ENCODE measurements at places on chromosomes 12 and 14.

DNA sequence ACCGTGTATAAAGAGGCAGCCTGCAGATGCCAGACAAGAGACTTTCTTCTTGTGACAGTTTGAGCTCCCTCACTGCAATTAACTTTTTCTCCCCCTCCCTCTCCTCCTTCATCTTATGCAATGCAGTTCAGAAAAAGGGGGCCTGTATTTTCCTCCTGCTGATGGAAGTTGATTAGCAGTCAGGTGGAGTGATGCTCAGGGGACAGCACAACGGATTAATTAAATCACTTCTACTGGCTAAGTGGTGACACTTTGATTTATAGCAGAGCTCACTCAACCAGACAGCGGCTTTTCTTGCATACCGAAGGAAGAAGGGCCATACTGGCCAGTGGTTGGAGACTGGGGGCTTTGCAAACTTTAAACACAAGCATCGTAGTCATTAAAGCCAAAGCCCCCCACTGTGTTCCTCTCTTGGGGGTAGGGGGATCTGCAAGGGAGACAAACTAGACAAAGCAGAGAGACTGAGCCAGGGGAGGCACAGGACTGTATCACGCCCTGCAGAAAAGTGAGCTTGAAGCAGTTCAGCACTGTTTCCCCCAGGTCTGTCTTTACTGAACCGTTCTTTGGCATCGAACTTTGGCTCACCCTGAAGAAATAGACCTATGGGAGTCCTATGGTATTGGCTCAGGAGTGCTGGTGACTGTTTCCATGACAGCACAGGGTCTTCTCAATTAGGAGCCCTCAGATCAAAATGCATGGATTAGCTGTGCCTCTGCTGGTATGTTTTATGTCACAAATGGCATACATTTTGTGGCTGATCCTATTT lies 47.7 kb downstream of the SPRING1 start:
- no peak for DNase-seq

DNA sequence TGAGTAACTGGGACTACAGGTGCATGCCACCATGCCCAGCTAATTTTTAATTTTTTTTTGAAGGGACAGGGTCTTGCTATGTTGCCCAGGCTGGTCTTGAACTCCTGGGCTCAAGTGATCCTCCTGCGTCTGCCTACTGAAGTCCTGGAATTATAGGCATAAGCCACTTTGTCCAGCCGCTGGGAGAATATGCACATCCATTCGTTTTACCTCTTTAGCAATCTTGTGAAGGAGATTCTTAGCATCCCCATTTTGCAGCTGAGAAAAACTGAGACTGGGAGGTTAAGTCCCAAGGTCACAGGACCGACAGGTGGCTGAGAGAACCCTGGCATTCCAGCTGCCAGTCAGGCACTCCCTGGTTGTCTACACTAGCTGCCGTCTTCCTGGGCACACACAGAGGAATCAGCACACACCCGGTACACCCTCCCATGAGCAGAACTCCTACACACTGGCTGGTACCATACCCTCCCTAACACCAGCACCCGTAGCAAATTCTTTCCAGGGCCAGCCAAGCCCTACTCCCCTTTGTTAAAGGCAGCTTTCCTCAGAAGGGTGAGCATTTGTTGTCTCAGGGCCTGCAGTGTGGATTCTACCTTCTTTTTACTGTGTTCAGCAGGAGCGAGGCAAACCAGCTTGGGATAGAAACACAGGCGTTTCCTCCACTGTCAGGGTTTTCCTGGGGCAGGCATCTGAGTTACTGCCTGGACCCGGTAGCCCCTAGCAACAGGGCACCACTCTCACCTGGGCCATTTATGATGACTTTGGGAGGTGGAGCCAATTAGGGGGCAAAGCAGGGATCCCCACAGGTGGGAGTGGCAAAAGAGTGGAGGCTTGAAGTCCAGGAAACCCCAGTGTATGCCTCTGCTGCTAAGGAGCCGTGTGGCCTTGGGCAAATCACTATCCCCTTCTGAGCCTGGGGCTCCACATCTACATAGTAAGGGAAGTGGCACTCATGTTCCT lies 70.2 kb downstream of the IRF2BPL start:
- peak; percentile 42 for DNase-seq

GRCh38 chr12:62256408-62257096 lies 3.7 kb upstream of the USP15 start:
- no peak for DNase-seq

GRCh38 chr14:102629011-102629444 lies 36.6 kb downstream of the RCOR1 start:
- DNase-seq = no peak

- no peak for DNase-seq
These were observed 980.5 kb downstream of the FLRT2 start for GRCh38 chr14:86510491-86510890.

DNA sequence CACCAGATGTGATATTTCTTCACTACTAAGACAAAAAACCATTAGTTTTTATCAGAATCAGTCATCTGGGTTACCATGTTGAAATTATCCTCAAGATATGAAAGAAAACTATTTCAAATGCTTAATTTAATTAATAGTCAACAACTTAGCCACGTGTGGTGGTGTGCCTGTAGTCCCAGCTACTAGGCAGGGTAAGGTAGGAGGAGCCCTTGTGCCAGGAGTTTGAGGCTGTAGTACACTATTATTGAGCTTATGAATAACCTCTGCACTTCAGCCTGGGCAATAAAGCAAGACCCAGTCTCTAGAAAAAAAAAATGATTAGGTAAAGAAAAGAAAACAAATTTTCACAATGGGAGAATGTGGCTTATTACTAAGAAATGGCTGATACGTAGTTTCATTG lies 33.4 kb downstream of the MRPL42 start:
- no peak for DNase-seq

GRCh38 chr12:88334271-88334670 lies 192.2 kb downstream of the TMTC3 start:
- DNase-seq = no peak

DNA sequence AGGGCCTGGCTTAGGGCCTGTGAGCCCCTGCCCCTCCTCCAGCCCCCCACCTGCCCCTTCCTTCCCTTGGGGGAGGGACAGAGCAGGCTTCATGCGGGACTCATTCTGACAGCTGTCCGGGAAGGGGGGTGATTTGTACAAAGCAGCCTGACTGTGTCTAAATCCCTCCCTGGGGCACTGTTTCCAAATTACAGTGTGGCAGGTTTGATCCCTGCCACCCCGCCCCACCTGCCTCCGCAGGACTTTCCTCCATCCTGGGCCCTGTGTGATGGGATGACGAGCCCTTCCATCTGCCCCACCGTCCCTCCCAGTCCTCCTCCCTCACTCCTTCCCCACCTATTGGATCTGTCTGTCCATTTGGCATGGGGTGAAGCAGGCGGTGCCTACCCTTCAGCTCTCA lies 363.9 kb downstream of the BCL11B start:
- DNase-seq = no peak

GRCh38 chr14:39217214-39217879 lies 16.4 kb upstream of the MIA2 start:
- no peak for DNase-seq

GRCh38 chr14:50697659-50698290 lies 29.7 kb upstream of the SAV1 start:
- no peak for DNase-seq

- DNase-seq = no peak
These were observed 845 bp upstream of the COCH start for GRCh38 chr14:30873308-30874119.

DNA sequence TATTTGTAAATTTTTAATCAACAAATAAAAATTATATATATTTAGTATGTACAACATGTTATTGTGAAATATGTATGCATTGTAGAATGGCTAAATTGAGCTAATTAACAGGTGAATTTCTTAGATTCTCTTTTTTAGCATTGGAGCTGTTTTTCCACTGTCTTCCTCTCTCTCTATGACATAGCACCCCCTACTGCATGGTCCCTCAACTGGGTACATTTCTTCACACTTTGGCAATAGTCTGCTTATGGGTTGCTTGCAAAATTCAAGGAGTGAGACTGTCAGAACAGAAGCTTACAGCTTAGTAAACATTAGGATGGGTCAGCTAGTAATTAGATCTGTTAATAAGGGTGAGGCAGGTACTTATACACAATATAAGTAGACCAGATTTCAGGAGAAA lies 658.5 kb upstream of the MGAT4C start:
- DNase-seq = no peak

DNA sequence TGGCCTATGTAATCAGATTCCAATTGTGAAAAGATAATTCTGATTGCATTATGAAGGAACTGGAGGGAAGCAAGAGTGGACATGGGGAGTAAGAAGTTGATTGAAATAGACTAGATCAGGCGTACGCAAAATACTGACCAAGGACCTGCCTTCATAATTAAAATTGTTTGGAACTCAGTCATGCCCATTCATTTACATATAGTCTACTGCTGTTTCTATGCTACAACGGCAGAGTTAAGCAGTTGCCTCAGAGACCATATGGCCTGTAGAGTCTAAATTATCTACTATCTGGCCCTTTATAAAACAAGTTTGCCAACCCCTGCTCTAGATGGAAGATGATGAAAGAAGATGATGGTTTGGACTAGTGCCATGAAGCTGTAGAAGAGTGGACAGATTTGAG lies 170.0 kb upstream of the ARID2 start:
- DNase-seq = no peak

DNA sequence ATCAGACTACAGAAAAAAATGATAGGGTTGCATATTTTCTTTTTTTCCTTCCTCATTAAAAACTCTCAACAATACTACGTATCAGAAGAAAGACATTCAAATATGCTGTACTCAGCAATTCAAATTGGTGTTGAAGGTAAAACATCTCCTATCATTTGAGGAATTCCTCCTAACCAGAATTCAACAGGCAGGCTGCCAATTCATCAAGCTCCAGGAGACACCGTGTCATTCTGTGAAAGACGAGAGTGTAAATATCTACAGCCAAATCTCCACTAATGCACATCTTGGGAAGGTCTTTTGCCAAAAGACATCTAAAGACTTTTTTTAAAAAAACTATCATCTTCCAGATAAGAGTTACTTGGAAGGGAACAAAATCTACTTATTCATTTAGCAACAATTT lies 26.6 kb downstream of the NT5DC3 start:
- no peak for DNase-seq

DNA sequence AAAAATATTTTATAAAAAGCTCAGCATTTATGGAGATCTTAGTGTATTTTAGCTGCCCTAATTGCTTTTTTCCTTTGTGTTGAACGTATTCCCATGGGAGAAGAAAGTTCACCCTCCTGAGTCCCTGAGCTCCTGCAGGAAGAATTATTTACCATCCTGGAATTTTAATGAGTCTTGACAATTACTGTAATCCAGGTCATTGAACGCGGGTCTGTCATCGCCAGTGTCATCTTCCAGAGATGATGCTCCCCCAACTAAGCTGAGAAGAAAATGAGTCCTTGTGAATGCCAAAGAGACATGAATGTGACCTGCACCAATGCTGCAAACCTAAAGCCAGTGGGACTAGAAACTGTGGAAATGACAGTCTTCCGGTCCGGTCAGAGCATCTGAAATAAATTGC lies 129.5 kb downstream of the FBXL14 start:
- DNase-seq = no peak

- DNase-seq = peak; percentile 47
These were observed 280.6 kb upstream of the PWP1 start for GRCh38 chr12:107404981-107405380.

DNA sequence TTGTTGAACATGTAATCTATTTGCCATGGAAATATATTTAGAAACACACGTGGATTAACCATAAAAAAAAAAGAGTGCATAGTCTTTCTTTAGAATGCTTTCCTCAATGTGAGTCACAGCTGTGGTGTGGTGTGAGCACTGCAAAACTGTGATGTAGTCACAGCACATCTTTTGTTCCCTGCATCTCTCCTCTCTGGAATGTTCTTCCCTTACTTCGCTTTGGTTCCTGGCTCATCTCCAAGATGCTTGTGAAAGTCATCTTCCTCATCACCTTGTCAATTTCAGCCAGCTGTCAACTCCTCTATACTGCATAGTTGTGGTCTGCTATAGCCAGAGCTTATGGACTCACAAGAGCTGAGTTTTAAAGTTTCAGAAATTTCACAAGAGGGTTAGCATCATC lies 60.2 kb downstream of the STAB2 start:
- DNase-seq = no peak

GRCh38 chr14:81682701-81683100 lies 149.0 kb upstream of the SEL1L start:
- no peak for DNase-seq

GRCh38 chr14:60544659-60545058 lies 35.7 kb downstream of the SIX6 start:
- DNase-seq = no peak

DNA sequence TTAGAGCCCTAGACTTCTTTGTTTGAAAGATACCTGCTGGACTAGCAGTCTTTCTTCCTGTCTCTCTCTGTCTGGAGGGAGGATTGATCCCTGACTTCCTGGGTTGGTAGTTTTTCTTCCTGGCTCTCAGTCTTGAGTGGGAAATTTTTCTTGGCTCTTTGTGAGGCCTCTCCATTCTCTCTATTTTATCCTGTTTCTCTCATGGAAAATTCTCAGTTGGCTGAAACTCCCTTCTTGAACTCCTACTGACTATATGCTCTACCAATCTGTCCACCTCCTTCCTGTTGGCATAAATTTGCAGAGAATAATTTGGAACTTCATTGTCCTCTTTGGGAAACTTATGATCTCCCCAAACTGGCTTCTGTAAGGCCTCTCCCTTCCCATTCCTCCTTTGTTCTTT lies 24.1 kb upstream of the MUCL1 start:
- no peak for DNase-seq

GRCh38 chr12:33439587-33440011 lies at the start of gene SYT10:
Gene SYT10, minus strand, starts transcription at chr12:33439819. Its CDS starts 297 bp downstream, at chr12:33439522.
- no peak for DNase-seq

DNA sequence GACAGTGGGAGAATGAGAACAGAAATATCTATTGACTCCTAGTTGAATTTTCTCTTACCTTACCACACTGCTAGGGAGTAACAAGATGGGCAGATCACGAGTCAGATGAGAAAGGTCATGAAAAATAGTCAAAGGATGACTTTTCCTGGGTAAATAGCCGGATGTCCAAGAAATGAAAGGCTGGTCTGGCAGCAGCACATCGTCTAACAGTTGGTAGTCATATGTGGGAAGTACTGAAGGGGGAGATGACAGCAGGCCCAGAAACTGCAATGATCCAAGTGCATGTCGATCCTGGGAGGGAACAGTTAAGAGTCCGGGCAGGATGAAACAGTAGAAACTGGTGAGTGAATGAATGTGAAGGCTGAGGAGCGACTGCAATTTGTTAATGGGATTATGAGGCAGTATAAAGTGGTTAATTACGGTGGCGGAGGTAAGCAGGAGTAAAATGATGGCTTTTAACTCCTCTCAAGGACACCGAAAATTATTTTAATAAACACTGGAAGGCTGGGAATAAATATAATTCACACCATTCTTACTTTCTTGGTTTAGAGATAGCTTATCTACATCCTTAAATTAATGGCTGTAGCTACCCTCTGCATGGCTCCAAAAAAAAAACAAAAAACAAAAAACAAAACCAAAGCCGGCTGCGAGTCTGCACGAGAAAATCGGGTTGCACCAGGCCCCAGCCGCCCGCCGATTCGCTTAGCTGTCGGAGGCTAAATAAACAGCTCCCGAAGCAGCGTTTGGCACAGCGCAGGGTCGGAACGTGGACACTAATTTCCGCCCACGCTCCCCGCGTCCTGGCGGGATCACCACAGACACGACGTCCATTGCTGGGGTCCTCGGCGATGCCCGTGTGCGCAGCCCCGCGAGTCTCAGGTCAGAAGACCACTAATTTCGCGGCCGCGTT lies 1.0 kb upstream of the ERC1 start:
- DNase-seq = peak; percentile 50

Data from CD4-positive, alpha-beta T cell treated with Interleukin-10 for 1 hour (primary cell).